Kidney epithelial cell (primary cell): ENCODE measurements at places on chromosomes 7 and 10.

GRCh38 chr7:12638851-12639456, 48.5 kb upstream of the ARL4A start:
- no peak for DNase-seq

- no peak for DNase-seq
Measured at GRCh38 chr7:71601851-71602250, 469.9 kb downstream of the GALNT17 start.

DNA sequence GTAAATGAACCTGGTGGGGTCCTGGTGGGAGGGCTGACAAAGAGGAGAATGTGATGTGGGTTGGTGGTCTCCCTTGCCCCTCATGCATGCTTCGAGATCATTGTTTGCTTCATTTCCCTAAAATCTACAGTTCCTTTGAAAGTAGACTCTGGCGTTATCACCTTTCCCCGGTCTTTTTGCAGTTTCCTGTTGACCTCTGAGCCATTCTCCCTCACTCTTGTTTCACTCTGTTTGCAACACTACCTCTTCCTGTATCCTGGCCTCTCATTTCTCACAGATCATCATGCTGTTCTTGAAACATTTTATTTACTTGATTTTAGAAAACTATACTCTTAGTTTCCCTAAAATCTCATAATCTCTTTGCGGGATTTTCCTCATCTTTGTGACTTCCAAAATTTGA, 179.8 kb downstream of the WNT2 start:
- no peak for DNase-seq

DNA sequence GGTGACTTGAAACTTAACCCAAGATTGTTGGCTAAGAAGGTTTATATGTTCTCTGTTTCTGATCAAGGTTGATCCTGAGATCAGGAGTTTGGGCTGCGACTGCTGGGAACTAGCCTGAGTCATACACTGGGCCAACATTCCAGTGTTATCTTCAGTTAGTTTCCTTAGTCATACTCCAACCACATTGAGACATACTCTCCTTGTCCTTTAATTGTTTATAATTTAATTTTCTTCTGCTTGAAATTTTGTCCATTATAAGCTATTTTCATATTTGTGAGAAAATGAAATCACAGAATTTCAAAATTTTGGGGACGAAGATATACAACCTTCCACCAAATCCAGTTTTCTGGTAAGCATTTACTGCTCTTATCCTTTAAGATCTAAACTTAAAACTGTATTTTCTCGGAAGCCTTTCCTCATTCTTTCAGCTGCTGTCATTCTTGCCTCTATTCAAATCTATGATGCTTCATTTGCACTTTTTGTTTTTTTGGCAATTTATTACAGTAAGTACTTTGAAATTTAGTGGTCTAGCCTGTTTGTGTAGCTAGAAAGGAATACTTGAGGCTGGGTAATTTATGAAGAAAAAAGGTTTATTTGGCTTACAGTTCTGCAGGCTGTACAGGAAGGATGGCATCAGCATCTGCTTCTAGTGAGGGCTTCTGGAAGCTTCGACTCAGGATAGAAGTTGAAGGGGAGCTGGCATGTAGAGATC, 63.4 kb upstream of the POT1 start:
- DNase-seq, result peak; percentile 67

DNA sequence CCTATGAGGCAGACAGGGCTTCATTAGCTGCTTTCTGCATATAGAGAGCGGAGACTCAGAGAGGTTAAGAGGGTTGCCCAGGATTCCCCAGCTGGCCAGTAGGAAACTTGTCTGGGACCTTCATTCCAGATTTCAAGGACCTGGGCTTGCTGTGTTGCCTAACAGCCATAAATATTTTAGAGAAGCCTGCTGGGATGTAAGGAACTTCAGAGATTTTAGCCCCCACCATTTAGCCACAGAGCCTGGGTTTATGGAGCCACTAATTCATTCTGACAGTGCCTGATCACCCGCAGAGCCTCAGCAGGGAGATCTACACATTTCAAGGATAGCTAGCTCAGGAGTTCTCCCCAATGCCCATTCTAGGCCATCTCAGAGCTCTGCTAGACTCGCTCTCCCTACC, 56.6 kb upstream of the TRUB1 start:
- no peak for DNase-seq

GRCh38 chr7:30984359-30985107, 20.8 kb downstream of the GHRHR start:
- DNase-seq, result no peak

DNA sequence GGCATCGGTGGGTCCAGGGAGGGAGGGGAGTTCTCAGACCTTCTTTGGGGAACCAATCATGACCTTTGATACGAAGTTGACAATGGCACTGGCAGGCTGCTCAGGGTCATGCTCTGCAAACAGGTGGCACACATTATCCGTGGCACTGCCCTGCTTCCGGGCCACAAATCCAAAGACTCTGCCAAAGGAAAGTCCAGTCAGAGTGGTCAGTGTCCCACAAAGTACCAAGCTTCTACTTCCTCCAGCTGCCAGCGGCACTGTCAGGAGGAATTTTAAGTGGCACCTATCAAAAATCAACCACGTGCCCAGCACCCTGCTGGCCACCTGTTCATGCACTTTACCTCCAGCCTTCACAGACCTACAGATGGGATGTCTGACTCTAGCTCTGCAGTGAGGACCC, 303.9 kb downstream of the TNS3 start:
- DNase-seq, result no peak

DNA sequence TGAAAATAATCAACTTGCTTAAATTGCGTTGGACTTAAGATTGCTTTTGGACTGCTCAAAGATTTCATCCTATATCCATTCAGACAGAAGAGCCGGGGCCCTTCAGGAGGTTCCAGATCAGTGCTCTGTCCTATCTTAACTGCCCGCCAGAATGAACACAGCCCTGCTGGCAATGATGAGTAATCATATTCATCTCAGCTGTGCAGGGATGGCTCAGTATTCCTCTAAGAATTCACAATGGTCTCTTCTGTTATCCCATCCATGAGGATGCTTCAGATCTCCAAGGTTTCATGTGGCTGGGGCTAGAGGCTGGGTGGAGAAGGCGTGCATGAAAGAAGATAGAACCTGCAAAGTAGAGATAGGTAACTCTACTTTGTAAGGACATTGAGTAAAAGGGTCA, 80.0 kb upstream of the NPVF start:
- DNase-seq, result no peak

DNA sequence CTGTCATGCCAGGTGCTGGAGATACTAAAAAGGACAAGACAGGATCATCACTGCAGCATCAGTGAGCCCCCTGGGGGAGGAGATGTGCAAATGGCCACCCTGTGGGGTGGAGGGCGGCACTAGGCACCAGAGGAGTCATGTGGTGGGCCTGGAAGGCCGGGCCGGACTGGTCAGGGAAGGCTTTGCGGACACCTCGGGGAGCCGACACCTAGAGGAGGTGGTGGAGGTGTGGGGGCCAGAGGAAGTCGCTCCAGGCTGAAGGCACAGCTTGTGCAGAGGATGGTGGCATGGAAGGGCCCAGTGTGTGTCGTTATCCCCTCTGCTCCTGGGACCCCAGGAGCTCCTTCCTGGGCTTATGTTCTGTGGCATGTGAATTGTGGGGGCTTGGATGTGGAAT, 437.7 kb downstream of the RPS24 start:
- DNase-seq, result no peak

DNA sequence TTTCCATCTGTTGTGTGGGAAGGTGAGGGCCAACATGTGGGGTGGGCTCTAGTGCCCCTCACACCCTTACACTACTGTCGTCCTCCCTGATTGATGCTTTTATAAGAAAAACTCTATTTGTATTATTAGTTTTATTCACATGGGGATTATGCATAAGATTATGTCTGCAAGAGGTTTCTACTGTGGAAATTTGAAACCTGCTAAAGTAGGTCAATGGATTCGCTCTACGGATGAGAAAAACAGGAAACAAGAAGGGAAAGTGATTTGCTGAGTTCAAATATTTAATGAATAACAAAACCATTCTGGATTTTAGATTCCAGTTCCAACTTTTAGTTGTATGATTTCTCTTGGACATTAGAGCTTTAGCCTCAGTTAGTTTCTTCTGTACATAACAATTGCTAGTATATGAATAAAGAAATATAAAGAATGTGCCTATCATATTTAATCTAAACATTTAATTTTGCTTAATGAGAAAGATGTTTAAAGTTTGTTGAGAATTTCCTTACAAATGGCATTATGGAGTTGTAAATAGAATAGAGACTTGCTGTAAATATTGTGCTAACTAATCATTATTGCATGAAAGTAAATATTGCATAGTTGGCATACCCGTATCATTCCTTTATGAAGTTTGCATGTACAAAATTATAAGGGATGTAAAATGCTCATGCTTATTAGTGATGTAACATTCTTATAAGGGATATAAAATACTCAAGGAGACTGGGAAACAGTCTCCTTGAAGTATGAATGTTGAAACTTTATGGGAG, 193.8 kb downstream of the THSD7A start:
- no peak for DNase-seq

DNA sequence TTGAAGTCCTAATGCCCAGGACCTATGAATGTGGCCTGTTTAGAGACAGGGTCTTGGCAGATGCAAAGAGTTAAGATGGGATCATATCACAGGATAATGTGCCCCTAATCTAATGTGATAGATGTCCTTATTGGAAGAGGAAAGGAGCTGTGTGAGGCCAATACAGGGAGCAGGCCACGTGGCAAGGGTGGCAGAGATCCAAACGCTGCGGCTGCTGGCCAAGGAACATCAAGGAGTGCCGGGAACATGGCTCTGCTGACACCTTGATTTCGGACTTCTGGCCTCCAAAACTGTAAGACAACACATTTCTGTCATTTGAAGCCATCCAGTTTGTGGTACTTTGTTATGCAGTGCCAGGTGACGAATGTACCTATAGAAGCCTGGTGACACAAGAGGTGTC, 37.7 kb upstream of the EZH2 start:
- no peak for DNase-seq

DNA sequence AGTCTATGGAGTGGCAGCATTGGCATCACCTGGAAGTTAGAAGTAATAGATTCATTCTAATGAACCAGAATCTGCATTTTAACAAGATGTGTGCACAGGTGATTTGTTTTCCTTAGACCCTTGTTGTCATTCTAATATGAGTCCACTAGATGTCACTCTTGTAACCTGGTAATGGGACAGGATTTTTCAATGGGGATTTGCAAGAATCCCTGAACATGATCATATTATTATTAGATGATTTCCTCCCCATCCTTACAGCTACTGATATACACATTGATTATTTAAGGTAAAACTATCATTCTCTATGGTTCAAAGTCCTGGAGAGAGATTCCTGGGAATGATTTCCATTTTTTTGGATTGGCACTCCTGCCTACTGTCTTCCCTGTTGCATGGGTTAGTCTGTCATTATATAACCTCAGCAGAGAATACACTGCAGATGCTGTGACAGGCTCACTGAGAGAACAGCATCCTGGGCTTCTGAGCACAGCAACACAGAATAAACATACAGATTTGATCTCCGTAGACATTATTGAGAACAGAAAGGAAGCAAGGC, 194.9 kb downstream of the SUGCT start:
- DNase-seq, result no peak
